Lung (tissue), 17 donors: ENCODE measurements at places on chromosomes 5 and 9. TPM values are rescaled to one million over a fixed set of nuclear protein-coding genes. Genes with fewer than 3 reads are reported as not detected.

- no peak for DNase-seq
These were observed 224.6 kb downstream of the AGTPBP1 start for GRCh38 chr9:85516976-85517637.

Gene EPB41L4B
- 13.9 TPM for total RNA-seq

Gene RIOK2
- 49.8 TPM for total RNA-seq

DNA sequence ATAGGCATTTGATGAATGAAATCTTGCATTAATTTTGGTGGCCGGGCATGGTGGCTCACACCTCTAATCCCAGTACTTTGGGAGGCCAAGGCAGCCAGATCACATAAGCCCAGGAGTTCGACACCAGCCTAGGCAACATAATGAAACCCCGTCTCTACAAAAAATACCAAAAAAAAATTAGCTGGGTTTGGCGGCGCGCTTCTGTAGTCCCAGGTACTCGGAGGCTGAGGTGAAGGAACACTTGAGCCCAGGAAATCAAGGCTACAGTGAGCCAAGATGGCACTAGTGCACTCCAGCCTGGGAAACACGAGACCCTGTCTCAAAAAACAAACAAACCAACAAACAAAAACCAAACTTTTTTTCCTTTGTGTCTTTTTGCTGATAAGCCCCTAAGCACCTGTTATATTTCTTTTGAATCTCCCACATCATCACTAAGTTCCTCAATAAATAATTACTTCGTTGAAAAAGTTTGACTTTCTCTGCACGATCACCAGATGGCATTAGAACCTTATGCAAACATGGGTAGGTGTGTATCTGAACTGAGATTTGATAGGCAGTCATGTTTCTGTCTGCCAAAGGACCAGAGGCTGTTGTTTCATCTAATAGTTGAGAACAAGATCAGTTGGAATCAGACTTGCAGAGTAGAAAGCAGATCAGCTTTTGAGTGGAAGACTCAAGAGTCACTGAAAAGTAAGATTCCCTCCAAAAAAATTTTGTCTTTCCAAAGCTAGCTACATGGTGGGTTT is 5.5 kb upstream of the MATR3 start:
- DNase-seq = no peak

Gene PCDHB9
- 3.1 TPM for total RNA-seq

Gene DBH
- total RNA-seq = 0.06 TPM

DNA sequence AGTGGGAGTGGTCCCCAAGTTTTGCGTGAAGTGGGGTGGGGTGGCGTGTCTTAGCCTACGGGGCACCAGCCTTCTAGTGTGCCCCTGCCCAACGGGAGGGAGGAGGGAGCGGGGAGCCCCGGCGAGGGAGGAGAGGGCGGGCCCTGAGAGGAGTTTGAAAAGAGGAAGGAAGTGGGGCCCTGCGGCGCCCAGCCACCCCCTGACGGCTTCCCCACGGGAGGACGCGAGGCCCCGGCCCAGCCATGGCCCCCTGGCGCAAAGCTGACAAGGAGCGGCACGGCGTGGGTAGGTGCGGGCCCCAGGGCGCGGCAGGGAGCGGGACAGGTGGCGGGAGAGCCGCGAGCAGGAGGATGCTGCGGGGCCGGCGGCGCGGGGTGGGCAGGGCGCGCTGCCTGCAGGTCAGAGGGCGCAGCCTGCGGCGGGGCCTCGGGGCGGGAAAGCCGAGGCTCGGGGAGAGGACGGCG is at the start of gene DOCK2:
TSS of gene DOCK2 (plus strand) at position 191 of the 464 bp plus-strand sequence. CDS start at position 243, 52 bp downstream.
- DNase-seq = no peak

GRCh38 chr9:2826291-2826690 is 17.6 kb downstream of the PUM3 start:
- DNase-seq = no peak

DNA sequence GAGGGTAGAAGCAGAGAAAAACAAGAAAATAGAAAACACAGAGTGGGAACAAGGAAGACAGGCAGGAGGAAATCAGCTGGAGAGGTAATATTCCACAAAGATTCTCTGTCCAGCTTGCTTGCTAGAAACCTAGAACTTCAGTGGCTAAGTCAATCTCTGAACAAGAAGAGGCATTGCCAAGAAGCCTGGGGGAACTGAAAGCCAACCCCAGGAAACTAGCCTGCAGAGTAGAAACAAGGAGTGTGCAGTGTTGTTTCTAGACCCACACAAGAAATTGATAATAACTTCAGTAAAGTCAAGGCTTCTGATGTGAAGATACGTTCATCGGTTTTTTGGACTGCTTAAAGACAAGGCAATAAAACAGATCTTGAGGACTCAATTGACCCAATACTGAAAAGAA is 234.5 kb upstream of the MAP3K1 start:
- no peak for DNase-seq

Gene PCDHGB6
- total RNA-seq = 11.6 TPM

DNA sequence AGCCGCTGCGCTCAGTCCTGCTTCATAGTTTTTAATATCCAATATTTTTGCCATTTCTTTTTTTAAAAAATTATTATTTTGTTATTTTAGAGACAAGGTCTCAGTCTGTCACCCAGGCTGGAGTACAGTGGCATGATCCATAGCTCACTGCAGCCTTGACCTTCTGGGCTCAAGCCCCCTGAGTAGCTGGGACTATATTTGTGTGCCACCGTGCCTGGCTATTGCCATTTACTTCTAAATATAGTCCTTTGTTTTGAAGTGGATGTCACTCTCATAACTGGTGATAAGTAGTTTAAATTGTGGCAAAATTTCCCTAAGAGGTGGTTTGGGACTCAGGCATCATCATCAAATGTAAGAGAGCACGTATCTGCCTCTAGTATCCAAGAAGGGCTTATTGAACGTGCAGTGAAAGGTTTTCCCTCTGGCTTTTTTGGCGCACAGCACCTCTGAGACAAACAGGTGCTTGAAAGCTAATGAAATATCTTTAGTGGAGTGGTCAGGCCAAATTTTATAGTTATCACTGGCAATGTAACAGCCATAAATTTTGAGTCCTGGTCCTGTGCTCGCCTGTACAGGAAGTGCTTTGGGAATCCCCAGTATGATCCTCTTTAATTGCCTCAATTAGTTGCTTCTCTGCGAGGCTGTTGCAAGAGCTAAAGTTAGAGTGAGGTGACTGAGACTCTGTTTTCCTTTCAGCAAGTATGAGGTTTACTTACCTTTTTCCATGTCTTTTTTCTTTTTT is 14.8 kb downstream of the STXBP1 start:
- no peak for DNase-seq

Gene PAPPA
- 4.6 TPM for total RNA-seq

DNA sequence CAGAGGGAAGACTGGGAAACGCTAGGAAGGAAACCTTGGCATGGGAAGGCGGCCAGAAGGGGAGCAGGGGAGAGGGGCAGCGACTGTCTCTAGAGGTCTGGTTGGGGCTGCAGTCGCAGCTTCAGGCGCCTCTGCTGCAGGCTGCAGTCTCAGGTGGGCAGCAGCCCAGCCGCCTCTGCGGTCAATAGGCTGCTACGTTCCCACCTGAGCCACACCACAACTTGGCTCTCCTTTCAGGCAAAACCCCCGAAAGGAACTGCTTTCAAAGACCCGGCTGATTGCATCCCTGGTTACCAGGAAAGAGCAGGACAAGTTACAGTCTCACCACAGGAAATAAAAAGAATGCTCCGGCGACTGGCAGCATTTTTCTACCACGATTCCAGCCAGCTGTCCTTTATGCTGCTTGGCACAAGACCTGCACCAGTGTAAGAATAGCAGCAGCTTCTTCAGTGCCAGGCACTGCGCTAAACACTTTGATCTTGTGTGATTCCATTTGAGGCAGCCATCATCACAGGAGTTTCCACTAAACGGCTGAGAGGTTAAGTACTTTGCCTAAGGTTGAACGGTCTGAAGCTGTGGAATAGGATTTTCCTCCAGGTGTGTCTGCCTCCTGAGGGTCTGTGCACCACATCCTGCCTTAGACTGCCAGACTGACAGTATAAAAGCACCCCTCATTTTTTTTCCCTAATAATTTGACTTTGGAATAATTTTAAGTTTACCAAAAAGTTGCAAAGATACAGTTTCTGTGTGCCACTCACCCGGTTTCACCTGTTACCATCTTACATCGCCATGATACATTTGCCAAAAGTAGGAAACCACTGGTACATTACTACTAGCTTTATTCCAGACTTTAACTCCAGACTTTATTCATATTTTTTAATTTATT is 7.5 kb downstream of the RPS14 start:
- DNase-seq = no peak

- DNase-seq = no peak
These were observed 102.9 kb downstream of the C9orf152 start for GRCh38 chr9:110105107-110105506.

Gene ARSI
- 5.7 TPM for total RNA-seq
